ENCODE measurements at places on chromosomes 13 and 19.

DNA sequence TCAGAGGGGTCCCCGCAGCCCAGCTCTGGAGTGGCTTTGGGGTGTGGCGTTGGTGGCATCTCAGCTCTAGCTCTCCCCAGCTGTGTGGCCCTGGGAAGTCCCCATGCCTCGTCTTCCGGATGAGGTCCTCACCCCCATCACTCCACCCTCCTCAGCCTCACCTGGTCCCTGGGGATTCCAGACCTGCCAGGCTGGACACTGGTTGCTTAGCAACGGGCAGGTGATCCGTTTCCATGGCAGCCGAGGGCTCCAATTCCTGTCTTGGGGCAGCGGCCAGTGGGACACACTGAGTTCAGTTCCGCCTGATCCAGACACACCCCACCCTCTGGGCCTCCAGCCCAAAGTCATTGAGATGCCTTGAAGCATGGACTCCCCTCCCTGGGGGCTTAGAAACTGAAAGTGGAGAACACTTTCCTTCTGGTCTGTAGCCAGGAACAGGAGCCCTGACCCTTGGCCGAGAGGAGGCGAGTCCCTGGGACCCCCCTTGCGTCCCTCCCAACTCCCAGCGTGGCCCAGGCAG lies 7.7 kb upstream of the MISP start:
- peak; percentile 78 for DNase-seq

GRCh38 chr19:15404097-15404779 lies 14.6 kb downstream of the AKAP8L start:
- DNase-seq: no peak

DNA sequence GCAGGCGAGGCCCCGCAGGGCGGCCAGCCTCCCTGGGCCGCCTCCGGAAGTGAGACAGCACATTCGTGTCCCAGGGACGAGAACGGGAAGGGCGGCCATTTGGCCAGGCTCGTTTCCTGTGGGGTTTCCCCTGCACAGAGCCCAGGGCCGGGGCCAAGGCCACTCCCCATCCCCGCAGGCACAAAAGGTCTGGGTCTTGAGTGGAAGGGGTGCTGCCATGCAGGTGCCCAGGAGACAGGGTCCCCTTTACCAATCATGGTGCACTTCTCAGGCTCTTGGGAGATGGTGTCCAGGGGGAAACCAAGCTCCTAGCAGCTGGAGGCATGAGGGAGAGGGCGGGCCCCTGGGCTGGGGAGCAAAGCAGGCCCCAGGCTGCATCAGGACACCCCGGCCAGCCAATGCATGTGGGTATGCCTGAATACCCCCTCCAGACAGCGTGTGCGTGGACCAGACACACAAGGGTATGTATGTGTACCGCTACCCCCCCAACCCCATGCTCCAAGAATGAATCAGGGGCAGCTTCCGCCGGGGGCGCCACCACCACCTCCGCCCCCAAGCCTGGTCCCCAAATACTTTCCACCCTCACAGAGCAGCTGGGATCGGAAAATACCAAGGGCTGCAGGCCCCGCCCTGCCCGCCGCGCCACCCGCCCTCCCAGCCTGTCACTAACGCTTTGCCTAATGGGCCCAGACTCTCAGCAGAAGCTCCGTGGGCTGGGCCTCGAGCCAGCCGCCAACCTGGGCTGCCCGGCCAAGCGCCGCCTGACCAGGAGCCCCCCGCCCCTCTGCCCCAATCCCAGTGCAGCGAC lies 37.6 kb upstream of the NANOS3 start:
- DNase-seq: peak; percentile 78

DNA sequence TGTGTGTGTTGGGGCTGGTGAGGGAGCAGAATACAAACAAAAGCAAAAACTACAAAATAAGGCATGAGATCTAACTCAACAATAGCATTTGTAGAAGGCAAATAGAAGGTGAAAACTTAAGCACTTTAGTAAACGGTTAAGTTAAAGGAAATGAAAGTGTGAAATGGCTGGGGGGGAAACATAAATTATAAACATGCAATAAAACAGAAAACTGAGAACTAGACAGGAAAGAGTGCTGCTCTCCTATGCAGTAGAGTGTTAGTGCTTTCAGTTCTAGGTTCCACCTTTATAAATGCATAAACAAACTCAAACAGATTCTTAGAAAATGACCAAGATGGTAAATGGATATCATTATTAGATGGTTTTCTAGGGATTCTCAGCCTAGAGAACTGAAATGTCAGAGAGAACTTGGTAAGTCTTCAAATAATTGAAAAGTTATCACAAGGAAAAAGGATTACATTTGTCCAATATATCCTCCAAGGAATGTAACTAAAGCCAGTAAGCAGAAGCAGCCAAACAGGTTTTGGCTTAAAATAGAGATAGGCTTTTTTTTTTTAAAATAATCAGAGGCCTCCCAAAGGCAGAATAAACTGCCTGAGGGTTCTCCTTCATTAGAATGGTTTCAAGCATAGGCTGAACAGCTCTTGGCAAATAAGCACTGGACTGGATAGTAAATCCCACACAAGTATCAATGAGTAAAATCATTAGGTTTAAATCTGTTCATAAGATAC lies 23.3 kb downstream of the RBM26 start:
- peak; percentile 27 for DNase-seq

DNA sequence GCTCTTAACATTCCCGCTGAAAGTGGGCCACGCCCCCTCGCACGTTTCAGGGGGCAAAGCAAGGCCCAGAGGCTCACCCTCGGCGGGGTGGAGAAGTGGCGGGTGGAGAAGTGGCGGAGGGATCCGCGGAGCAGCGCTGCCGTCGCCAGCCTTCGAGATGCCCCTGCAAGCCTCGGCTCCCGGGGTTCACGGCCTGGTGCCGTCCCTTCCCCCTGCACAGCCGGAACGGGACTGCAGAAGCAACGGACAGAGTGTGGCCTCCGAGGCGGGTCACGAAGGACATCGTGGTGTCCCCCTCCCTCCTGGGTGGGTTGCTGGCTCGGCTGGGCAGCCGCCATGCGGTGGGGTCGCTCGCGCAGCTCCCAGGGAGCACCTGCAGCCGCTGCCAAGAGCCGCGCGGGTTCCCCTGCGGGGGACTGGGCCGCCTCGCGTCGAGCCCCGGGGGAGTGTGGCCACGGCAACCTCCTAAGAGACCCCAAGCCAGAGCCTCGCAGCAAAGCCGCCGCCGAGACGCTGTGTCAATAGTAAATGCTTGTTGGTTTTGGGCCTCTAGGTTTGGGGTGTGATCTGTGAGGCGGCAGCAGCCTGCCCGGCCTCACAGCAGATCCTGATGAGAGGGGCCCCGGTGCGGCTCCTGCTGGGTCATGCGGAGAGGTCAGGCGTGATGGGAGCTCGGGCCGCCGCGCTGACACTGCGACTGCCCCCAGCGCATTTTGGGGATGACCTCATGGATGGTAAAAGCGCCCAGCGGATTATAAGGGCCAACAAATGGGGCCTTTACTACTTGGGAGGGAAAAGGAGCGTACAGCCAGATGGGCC lies 5.5 kb downstream of the TPGS1 start:
- no peak for DNase-seq

DNA sequence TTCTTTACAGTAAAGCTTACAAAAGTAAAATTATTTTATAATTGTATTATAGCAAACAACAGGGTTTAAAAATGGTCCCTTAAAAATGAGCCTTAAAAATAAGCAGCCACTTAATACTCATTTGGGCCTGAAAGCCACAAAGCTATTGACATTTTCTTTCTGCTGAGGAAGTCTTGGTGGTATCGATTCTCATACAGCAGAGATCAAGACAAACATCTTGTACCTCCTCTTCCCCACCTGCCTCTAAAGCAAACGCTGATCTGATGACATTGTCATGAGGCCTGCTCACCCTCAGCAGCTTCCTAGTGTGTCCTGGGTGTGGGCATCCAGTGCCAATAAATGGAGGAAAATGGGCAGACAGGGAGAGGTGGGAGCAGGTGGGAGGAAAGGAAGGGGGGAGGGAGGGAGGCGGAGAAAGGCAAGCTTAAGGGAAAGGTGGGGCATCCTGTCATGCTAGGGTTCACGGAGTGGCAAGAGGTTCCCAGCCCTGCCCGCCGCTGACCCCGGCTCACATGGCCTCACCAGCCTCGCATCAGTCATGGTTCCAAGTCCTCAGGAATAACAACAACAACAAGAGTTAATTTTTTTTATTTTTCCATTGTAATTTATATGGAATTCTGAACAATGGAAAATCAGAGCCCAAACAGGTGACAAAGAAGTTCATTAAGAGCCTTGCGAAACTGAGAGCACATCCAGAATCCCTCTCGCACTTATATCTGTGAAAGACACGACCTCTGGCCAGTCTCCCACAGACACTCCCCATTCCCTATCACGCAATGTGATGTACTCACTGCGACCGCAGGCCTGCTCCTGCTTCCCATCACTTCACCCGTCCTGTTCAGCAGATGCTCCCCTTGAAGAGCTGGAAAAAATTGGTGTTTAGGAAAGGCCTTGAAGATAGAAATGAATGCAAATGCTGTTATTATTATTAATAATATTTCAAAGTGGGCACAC lies 15.1 kb upstream of the ATP11A start:
- no peak for DNase-seq

GRCh38 chr19:51070334-51071094 lies 5.6 kb upstream of the KLK13 start:
- DNase-seq: no peak

DNA sequence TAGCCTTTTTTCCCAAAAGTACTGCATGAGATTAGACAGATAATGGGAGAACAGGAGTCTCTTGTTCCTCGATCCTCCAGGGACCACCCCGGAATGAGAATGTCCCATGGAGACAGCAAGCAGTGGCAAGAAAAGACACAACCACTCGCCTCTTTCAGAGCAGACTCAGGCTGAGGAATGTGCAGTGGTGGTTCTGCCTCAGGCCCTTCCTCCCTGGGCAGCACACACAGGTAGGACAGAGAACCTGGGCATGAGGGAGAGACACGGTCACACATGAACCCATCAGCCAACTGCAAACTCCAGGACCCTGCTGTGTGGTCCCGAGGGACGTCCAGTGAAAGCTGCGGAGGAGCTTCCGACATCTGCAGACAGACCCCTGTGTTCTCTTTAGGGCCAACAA lies 31.0 kb downstream of the CRYL1 start:
- DNase-seq: no peak

DNA sequence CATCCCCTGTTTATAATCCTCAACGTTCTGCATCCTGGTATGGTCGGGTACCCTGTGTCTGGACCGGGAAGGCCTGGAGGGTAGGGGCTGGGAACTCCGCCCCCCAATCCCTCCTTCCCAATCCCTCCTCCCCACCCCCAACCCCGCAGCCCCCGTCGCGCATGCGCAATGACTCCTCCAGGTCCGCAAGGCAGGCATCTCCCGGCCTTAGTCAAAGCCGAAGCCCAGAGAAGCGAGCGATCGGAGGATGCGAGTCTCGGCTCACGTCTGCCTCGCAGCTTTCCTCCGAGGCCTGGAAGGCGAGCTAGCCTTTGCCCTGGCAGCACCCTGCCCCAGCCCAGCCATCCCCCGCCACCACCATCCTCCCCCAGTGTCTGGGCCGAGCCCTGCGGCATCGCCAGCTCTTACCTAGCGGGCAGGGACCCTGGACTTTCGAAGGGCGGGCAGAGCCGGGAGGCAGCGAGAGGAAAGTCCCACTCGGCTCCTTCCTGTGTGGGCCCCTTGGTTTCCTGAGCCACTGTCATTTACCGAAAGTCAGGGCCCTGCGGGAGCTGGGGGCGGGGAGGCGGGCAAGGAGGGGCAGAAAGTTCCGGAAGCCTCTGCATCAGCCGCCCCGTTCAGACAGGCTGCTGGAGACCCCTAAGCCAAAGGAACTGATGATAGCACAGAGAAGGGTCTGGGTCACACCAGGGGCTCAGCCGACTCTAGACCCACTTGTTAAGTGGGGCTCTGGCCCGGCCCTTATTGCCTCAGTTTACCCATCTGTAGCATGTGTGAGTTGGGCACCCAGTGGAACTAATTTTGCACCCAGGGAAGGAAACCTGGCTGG lies at the start of gene JAK3:
Gene JAK3 (minus strand): TSS at position 445 of the 829 bp plus-strand sequence. CDS start 3,565 bp downstream, outside the sequence.
- peak; percentile 94 for DNase-seq

GRCh38 chr19:30428844-30429243 lies 56.7 kb downstream of the ZNF536 start:
- no peak for DNase-seq

- no peak for DNase-seq
Measured at GRCh38 chr13:25874907-25875306, 176.9 kb downstream of the SHISA2 start.

- DNase-seq: no peak
Measured at GRCh38 chr13:113080901-113081521, 24.6 kb upstream of the F7 start.

All from GM23338 (cell line).